ENCODE measurements at places on chromosomes 2 and 18.
A peak's percentile ranks its signal among the peaks of the same experiment; 100 is the strongest.

DNA sequence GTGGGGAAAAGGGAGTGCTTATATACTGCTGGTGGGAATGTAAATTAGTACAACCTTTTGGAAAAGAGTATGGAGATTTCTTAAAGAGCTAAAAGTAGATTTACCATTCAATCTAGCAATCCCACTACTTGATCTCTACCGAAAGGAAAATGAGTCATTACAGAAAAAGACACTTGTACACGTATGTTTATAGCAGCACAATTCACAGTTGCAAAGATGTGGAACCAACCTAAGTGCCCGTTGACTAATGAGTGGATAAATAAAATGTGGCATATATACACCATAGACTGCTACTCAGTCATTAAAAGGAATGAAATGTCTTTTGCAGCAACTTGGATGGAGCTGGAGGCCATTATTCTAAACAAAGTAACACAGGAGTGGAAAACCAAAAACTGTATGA, 29.5 kb downstream of the FLACC1 start:
- DNase-seq: no peak

DNA sequence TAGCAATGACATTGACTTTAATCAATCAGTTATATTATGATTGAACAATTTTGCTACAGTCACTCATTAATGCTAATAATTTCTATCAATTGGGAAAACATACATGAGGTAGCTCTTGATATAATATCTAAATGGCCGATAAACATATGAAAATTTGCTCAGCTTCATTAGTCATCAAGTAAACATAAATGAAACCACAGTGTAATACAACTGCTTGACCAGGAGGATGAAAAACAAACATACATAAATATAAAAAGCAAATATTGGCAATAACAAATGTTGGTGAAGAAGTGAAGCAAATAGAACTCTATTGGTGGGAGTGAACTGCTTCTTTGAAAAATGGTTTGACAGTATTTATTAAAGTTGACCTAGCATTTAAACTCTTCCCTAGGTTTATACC, 130.9 kb downstream of the ASXL3 start:
- no peak for DNase-seq

DNA sequence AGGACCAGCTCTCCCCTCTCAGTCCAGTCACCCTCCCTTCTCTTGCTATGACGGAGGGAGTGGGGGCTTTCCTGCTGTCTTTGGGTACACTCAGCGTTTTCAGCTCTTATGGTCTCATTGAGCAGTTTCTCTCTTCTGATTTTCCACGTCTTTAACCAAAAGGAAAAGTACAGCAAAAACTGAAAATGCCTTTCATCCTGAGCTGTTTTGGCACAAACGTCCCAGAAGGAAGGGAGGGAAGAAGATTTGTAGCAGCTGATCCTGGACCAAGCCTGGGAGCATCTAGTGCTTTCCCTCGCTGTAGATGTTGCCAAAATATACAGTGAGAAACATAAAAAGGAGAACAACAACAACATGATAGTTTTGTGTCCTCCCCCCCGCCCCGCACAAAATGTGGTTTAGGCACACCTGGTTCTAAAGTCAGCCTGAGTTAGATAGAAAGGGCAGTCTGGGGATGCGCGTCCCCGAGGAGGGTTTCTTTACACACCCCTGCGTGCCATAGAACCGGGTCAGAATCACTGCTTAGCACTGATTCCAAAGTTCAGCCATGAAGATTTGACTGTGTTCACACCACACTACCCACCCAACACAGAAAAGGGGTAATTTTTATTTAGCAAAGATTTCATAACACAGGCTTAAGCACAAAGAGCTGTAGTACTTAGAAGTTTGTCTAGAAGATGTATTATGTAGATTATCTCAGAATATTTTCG, 53.4 kb downstream of the SLC40A1 start:
- DNase-seq: no peak

- DNase-seq: no peak
These were observed 499 bp downstream of the COBLL1 start for GRCh38 chr2:164840930-164841718.

DNA sequence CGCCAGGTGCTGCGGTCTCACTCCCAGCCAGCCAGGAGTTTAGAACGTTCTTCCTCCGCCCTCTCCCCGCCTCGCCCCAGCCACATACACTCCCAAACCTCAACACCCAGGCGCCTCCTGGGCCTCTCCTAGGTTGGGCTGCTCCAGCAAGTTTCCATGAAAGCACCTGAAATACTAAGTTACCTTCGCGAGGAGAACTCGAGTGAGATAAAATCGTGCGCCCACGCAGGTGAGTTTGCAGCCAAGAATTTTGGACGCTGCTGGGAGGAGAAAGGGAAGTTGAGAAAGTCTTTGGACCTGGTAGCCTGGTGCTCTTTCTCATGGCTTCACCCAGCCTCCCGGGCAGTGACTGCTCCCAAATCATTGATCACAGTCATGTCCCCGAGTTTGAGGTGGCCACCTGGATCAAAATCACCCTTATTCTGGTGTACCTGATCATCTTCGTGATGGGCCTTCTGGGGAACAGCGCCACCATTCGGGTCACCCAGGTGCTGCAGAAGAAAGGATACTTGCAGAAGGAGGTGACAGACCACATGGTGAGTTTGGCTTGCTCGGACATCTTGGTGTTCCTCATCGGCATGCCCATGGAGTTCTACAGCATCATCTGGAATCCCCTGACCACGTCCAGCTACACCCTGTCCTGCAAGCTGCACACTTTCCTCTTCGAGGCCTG, at the start of gene GPR39:
Gene GPR39, plus strand, starts transcription at position 83 of the 673 bp plus-strand sequence.
- no peak for DNase-seq

- DNase-seq: peak; percentile 83
These were observed 14.1 kb upstream of the CHRNA1 start for GRCh38 chr2:174778085-174778981.

DNA sequence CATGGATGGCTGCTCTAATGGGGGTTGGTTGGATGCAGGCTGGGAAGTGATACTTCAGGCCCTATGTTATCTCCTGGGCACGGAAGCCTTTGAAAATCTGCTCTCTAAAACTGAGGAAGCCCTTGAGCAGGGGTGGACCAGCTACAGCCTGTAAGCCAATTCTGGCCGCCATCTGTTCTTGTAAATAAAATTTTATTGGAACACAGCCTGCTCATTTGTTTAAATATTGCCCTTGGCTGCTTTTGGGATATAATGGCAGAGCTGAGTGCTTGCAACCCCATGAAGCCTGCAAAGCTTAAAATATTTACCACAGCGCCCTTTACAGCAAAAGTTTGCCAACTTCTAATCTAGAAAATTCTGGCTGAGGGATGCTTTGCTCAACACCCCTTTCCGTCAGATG, 11.9 kb upstream of the IGFBP2 start:
- DNase-seq: no peak

- no peak for DNase-seq
These were observed 97.1 kb upstream of the FAM98A start for GRCh38 chr2:33696234-33696633.

- DNase-seq: no peak
These were observed 887.5 kb upstream of the NRXN1 start for GRCh38 chr2:51919395-51919794.

DNA sequence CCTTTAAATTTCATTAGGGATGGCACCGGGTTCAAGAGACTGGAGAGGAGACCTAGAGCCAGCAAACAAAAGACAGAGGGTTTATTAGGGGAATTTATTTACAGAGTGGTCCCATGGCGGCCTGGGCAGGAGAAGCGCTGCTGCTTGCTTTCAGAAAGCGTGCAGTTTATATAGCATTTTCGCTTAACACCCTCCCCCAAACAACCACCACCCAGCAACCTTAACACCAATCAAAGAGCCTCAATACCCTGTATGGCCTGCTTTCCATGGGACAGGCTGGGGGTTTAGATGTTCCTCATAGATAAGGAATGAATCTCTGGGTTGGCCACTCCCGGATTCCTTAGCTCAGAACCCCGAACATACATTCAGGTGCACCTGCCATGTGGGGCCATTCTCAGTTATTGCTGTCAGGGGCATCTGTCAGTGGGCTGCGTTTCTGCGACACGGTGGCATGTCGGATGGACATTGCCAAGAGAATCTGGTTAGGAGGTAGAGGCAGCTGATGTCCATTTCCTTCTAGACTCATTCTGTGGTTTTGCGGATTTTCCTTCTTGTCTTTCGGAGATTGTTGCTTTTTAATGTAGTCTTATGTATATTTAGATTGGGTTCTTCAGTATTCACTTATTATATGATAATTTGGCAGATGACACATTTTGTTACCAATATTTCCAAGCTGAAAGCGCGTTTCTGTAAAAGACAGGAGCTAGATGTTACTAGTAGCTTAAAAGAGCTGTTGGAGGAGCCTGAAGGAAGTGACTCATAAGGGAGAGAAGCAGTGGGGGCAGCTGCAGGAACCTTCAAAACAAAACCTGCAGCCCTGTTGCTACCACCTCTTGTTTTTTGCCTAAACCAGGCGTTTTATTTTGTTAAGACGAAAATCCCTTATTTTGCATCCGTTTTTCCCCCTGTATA, 7.2 kb downstream of the AGAP1 start:
- DNase-seq: peak; percentile 7

DNA sequence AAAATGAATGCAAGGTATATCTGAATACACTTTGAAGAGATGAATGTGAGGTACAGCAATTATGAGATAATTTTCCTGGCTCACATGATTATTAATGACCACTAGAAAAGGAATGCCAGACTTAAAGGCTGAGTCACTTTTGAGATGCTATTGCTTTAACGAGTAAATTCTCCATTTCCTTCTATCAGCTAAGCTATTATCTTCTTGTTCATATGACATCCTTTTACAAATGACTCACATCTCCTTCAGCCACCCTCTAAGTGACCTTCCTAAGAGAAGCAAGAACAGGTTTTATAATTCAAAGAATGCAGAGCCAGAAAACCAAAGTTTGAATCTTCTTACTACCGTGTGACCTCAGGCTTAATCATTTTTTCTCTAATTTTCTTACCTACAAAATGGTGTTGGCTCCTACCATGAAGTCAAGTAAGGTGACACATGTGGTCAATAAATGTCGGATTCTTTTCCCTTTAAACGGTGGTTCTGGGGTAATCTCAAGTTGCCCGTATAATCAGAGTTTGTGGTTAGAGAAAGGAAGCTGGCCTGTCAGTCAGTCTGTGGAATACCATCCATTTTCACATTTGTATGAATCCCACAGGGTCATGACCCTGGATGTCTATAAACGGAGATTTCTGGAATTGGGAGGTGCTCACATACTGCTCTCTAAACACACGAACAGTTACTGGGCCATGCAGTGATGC, 184.0 kb upstream of the PID1 start:
- no peak for DNase-seq

GRCh38 chr2:189134485-189134884, 45.1 kb downstream of the COL5A2 start:
- DNase-seq: no peak

DNA sequence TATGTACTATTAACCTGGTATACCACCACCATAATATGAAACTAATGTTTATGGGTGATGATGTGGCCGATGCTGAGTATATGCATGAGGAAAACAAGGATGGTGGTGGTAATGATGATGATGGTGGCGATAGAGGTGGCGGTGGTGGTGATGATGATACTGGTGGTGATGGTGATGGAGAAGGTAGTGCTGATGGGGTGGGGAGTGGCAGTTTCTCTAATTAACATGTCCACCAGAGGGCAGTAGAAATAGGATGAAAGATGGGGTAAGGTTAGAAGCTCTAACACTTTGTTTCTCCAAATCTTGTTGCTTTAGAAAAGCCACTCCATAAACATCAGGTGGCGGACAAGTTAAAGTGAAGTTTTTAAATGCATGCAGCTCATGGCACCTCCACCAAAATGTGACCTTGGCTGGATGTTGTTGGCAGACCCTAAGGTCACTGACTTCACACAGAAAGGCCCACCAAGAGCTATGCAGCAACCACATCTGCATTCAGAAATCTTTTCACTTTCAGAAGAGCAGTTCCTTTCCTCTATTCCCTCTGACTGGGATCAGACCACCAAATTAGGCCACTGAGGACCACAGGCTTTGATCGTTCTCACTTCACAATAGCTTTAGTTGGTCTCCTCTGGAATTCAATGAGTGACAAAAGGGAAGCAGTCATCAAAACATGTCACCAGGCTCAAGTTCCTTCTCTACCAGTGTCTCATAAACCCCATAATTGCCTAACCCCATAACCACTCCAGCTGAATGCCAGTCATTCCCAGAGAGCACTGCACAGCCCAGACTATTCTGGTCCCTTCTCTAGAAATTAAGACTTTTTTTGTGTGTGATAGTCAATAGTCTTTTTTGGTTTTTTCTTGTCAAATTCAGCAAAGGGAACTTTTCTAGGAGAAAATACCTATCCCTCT, 7.5 kb upstream of the BCL11A start:
- no peak for DNase-seq

- DNase-seq: no peak
These were observed 176.7 kb upstream of the TPO start for GRCh38 chr2:1236606-1237005.

- no peak for DNase-seq
These were observed 19.4 kb downstream of the SERPINB13 start for GRCh38 chr18:63606526-63606925.

GRCh38 chr2:42874949-42875801, 82.8 kb upstream of the HAAO start:
- no peak for DNase-seq

- no peak for DNase-seq
These were observed 64.0 kb upstream of the SLC14A2 start for GRCh38 chr18:45551142-45551815.

- DNase-seq: no peak
These were observed 17.3 kb downstream of the ACVR1 start for GRCh38 chr2:157858846-157859245.

- DNase-seq: no peak
These were observed 22.5 kb downstream of the GATA6 start for GRCh38 chr18:22191923-22192322.

GRCh38 chr2:149033716-149034115, 4.8 kb upstream of the LYPD6B start:
- no peak for DNase-seq

GRCh38 chr18:70380915-70381896, 92.4 kb downstream of the SOCS6 start:
- DNase-seq: no peak

- DNase-seq: no peak
These were observed 34.4 kb upstream of the LYPD6 start for GRCh38 chr2:149296031-149296430.

- DNase-seq: peak; percentile 2
These were observed 185.9 kb downstream of the SLC39A10 start for GRCh38 chr2:195842932-195843331.

DNA sequence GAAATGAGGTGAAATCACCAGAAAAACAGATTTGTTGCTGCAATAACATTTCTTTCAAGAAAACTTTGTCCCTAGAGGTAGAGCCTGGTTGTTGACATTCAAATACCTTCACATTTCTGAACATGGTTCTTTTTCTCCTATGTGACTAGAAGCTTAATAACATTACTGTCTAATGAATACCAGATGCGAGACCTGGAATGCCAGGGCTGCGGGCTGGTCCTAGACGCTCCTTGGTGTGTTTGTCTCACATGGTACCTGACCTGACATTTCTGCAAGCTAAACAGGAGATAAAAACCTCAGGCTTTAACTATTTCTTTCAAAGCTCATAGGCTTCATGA, 38.5 kb downstream of the ACKR3 start:
- no peak for DNase-seq

GRCh38 chr18:22822024-22822423, 111.1 kb upstream of the RBBP8 start:
- no peak for DNase-seq
